Lower lobe of right lung (tissue), 2 donors: ENCODE measurements at places on chromosomes 1 and 21. TPM values are rescaled to one million over a fixed set of nuclear protein-coding genes. Genes with fewer than 3 reads are reported as not detected.

Gene RGS5
- 90.0 TPM for total RNA-seq

Gene LRRN2
- 2.5 TPM for total RNA-seq

Gene ADGRL2
- 97.9 TPM for total RNA-seq

Gene SERPINC1
- 0.30 TPM for total RNA-seq

Gene HHIPL2
- total RNA-seq = 0.97 TPM

Gene TSPEAR
- 0.27 TPM for total RNA-seq

Gene RXFP4
- not detected for total RNA-seq

Gene PCP4
- total RNA-seq = 0.95 TPM

- no peak overlapping the region for H3K4me3 ChIP-seq
- no peak overlapping the region for H3K27ac ChIP-seq
- peaks cover 8% of the 10 kb centered on the region for H3K36me3 ChIP-seq
- no peaks in the 10 kb centered on the region for H3K27me3 ChIP-seq
- no peak for DNase-seq
Observed at GRCh38 chr1:41528106-41528505, 43.6 kb upstream of the EDN2 start.

- H3K27me3 ChIP-seq = peaks cover 9% of the 10 kb centered on the region
- no peaks in the 10 kb centered on the region for H3K4me1 ChIP-seq
- H3K27ac ChIP-seq = no peak overlapping the region
- no peak for DNase-seq
Observed at GRCh38 chr1:30277415-30277814, 446.0 kb downstream of the MATN1 start.

DNA sequence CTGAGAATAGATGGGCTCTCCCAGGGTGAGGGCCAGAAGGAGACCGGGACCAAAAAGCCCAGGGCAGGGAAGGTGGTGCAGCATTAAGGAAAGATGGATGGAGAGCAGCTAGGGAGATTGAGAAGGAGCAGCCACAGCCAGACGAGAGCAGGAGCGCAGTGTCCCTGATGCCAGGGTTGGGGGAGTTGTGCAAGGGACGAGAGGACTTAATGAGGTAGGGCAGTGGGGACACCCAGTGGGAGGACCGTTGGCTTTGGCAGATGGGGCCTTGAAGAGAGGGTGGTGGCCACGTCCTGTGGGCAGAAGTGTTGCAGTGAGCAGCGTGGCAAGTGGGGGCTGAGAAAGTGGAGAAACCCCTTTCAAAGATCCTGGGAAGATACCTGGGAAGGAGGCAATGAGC lies 38.0 kb upstream of the KDM4A start:
- DNase-seq = no peak
- no peak overlapping the region for H3K4me3 ChIP-seq
- peaks cover 58% of the 10 kb centered on the region for H3K36me3 ChIP-seq
- H3K4me1 ChIP-seq = no peaks in the 10 kb centered on the region

DNA sequence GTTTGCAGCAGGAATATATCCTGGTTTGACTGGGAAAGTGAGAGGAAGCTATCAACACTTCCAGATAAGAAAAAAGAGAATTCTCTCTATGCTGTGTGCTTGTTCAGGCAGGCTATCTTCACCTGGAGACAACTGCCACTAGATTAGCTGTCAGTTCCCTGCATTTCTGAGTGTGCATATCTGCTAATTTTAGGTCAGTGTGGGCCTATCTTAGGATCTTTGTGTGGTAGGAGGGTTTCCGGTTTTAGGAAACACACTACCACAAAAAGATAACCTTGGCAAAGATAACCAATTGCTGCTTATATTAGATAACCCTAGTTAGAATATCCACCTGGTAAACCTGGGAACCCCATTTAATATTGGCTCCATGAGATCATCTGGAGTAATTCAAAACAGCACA lies 22.5 kb upstream of the GBP5 start:
- no peaks in the 10 kb centered on the region for H3K27me3 ChIP-seq
- no peak overlapping the region for H3K27ac ChIP-seq
- no peaks in the 10 kb centered on the region for H3K4me1 ChIP-seq
- DNase-seq = no peak
- H3K36me3 ChIP-seq = no peaks in the 10 kb centered on the region
- no peak overlapping the region for H3K4me3 ChIP-seq

GRCh38 chr1:103492003-103492625 lies 33.4 kb upstream of the RNPC3 start:
- no peak for DNase-seq
- no peaks in the 10 kb centered on the region for H3K36me3 ChIP-seq
- H3K4me1 ChIP-seq = no peaks in the 10 kb centered on the region
- H3K27ac ChIP-seq = no peak overlapping the region

DNA sequence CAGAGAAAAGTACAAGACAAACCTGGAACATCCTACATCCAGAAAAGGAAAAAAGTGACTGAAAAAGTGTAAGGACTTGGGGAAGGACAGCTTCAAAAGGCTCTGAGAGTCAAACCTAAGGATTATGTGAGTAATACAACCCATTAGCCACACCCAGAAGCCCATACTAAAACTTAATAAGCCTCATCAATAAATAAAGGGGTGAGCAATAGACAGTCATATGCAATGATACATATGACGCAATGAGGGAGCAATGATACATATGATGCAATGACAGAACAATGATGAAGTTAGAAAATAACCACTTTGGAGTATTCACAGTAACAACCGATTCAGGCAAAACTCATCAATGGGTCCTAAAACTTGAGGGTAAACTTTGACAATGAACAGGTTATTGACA lies 50.1 kb downstream of the BRWD1 start:
- H3K4me3 ChIP-seq = no peak overlapping the region
- H3K36me3 ChIP-seq = peaks cover 86% of the 10 kb centered on the region
- no peak overlapping the region for H3K27ac ChIP-seq
- H3K4me1 ChIP-seq = no peaks in the 10 kb centered on the region
- H3K27me3 ChIP-seq = no peaks in the 10 kb centered on the region

- no peak overlapping the region for H3K27ac ChIP-seq
- no peaks in the 10 kb centered on the region for H3K36me3 ChIP-seq
- H3K4me3 ChIP-seq = no peak overlapping the region
- H3K4me1 ChIP-seq = peaks cover 29% of the 10 kb centered on the region
Observed at GRCh38 chr21:46061518-46061917, 36.4 kb upstream of the COL6A2 start.

DNA sequence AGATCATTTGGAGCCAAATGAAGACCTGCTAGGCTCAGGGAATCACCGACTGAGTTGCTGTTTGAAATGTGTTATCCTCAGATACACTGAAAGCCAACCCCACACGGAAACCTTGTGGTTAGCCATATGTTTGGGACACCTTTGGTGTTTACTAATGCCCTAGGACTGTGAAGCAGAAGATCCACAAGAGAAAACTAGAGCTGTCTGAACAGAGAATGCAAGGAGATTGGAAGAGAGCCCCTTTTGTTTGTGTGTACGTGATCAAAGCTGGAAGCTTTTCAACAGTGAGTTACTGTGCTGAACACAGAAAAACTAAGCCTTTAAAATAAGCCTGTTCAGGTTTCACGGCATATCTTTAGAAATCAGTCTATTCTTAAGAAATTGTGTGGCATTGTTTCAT lies 908.2 kb upstream of the ADGRL2 start:
- no peaks in the 10 kb centered on the region for H3K4me1 ChIP-seq
- no peak for DNase-seq
- H3K4me3 ChIP-seq = no peak overlapping the region
- H3K27me3 ChIP-seq = no peaks in the 10 kb centered on the region
